ENCODE measurements at places on chromosomes 12 and 14.

DNA sequence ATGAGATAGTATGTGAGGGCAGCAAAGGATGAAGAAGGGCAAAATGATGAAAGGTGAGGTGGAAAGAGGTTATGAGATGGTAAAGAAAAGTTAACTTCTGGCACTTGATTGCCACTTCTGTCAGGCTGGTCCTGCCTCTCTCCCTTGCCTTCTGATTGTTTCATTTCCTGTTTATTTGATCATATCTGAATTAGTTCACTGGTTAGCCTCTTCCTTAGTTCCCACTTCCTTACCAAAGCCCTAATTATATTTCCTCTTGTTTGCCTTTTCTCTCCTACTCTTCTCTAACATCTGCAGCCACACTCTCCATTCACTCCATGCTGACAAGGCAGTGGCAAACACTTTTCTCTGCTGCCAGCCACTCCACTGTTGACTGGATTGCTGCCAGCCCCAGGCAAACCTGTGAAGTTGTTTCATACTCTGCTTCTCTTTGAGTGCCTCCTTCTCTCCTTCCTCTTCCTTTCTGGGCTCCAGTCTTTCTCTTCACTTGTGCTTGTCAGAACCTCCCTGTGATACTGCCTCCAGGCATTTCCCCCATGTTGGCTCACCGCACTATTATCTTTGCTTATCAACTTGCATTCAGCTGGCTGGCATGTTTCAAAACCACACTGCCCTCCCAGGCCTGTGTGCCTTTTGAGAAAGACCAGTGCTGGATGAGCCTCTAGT is 8.1 kb downstream of the PNP start:
- DNase-seq: no peak

DNA sequence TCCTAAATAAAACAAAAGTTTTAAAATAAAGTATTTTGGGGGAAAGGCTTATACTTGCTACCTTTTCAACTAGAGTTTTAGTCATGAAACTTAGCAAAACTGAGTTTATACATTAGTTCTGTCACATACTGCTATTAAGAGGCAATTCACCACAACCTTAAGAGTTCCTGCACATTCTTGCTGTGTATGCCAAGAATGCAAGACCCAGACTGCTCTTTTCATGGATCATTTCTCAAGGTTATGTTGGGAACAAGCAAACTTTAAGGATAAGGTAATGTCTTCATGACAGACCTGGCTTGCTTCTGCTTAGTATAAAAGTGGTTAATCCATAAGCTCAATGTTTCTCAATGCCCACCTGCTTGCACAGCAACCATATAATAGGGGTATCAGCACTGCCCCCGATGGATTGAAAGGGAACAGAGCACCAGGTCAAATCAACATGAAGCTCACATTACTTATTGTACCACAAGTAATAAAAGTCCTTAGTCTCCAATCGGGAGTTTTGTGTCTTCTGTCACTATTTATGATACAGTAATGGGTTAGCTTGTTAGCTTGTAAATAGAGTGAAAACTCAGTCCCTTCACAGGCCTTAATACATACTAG is 67.6 kb downstream of the KIF21A start:
- DNase-seq: no peak

DNA sequence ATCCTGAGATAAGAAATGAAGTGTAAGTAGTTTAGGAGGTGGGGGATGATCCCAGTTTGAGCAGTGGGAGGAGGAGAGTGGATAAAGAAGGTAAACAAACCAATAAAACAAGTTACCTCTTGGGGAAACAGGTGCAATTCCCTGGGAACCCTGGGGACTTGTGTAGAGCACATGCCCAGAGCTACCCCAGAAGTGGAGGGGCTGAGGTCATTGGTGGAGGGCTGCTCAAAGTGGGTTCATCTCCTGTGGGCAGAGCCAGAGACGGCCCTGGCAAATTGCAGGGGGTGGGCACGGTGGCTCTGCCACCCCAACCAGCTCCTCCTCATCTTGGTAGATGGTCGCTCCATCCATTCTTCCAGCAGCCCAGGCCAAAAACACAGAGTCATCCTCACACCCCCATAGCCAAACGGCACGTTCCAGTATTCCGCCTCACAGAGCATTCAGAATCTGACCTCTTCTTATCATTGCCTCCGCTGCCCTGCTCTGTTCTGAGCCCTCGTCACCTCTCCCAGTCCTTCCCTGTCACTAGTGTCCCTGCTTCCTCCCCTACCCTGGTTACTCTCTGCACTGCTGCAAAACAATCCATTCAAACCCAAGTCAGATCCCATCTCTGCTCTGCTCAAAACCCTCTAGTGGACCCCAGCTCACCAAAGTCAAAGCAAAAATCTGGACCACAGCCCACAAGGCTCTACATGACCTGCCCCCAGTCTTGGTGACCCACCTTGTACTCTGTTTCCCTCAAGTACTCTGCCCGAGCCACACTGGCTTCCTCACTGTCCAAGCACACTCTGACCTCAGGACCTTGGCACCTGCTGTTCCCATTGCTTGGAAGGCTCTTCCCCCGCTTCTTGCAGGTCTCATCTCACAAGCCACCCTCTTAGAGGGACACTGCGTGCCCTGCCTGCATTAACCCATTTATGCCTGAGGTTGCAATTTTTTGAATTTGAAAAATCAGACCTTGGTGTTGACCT is 5.5 kb downstream of the CYP46A1 start:
- peak; percentile 52 for DNase-seq

- no peak for DNase-seq
Observed at GRCh38 chr14:22900081-22900799, 17.2 kb downstream of the REM2 start.

DNA sequence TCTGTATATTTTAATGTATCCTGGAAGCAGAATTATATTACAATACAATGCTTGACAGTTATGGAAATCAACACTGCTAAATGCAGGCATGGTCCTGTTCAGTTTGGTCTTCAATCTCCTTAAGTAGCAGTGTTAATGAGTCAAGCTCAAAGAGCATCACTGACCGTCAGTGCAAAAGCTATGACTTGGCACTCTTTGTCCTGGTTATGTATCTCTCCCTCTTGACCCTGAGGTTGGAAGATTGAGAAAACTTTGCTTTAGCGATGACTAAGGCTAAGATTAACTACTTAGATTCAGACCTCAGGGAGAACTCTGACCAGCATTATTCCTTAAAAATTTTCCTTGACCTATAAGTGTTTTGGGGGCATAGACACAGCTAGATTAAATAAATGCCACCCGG is 10.9 kb downstream of the CLEC7A start:
- DNase-seq: no peak

DNA sequence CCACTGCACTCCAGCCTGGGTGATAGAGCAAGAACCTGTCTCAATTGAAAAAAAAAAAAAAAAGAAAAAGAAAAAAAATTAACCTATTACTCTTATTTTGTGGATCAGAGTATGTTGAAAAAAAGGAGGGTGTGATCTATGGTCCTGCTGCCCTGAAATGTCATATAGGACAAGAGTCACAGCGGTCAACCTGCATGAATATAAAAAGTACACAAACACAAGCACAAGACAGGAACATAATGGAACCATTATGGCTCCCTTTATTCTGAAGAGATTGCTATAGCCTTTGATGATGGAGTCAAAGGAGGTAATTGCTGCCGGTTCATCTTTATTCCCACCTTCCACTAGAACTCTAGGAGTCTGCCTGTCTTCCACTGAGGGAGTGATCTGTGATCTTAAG is 96.9 kb downstream of the NTN4 start:
- no peak for DNase-seq

DNA sequence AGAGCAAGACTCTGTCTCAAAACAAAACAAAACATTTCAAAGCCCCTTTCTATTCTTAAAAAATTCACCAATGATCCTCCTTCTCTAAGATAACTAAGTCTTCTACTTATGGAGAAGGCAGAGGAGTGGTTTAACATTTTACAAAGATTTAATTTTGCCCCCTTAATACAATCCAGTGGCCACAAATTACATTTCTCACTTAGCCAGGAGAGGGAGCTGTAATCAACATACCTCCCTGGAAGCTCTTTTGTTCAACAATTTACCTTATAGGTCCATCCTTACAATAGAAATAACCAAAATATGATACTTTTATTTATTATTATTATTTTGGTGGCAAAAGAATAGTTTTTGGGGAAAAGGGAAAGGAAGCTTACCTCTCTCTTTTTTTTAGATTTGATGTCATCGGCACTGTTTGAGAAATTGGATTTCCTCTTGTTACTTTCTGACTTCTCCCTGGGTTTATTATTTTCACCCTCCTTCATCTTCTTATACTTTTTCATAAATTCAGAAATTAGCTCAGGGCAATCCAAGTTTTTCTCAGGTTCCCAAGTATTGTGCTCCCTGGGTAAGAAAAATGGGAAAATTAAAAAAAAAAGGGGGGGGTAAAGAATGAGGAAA is 28.1 kb downstream of the CBX5 start:
- no peak for DNase-seq

DNA sequence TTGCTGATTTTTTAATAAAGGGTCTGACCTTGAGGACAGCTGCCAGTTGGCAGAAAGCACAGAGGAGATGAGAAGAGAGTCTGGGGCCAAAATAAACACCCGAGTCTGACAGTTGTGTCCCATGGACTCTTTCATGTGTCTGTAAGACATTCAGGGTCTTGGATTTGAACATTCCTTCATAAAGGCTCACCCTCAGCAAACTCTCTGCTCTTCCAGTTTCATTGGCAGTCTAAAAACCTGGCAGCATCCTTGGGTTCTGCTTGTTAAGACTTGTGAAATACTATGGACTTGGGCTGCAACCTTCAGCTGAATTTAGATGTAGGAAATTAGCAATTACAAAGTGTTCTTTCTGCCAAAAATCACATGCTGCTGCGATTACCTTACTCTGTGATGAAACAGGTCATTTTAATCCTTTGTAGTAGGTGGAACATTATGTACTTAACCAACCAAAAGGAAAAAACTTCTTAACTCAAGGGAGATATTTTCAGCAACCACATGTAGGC is 32.0 kb upstream of the LMNTD1 start:
- no peak for DNase-seq

- no peak for DNase-seq
Observed at GRCh38 chr14:101820283-101820798, 58.8 kb downstream of the PPP2R5C start.

GRCh38 chr12:69545081-69545480 is 40.2 kb upstream of the CCT2 start:
- no peak for DNase-seq

DNA sequence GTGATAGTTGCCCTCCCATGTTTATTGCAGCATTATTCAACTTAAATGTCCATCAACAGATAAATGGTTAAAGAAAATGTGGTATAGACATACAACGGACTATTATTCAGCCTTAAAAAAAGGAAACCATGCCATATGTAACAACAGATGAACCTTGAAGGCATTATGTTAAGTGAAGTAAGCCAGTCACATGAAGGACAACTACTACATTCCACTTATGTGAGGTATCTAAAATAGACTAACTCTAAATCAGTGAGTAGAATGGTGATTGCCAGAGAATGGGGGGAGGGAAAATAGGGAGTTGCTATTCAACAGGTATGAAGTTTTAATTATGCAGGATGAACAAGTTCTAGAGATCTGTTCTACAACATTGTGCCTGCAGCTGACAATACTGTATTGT is 10.1 kb downstream of the PCNX4 start:
- no peak for DNase-seq

DNA sequence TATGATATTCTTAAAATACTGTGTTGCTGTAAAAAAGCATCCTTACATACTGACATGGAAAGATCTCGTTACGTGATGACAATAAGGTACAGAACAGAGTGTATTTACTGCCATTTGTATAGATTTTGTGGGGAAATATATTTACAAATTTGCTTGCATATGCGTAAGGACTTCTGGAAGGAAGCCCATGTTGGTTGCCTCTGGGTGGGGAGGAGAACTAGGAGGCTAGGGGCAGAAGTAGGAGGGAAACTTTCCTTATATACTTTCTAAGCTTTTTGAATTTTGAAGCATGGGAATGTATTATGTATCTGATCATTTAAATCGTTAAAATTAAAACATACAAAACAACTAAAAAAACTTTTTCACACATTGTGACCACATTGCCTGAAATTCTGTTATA is 9.7 kb downstream of the MYO1A start:
- no peak for DNase-seq

- DNase-seq: no peak
Observed at GRCh38 chr12:4246116-4246515, 27.4 kb upstream of the CCND2 start.

DNA sequence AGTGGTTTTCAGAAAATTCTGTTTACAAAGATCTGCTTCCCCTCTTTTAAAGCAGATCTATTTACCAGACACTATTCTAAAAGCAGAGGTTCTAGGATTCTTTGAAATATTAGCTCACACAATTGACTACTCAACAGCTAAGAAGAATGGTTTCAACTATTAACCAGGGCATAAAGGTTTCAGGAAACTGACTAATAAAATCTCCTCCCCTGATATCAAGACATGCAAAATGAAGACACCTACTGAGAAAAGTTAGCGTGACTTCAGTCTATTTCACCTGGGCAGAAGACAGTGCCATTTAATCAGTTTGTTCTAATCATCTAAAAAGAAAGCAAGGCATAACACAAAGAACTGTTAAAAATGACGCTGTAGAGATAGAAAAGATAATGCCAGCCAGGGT is 22.2 kb downstream of the DAD1 start:
- DNase-seq: no peak

DNA sequence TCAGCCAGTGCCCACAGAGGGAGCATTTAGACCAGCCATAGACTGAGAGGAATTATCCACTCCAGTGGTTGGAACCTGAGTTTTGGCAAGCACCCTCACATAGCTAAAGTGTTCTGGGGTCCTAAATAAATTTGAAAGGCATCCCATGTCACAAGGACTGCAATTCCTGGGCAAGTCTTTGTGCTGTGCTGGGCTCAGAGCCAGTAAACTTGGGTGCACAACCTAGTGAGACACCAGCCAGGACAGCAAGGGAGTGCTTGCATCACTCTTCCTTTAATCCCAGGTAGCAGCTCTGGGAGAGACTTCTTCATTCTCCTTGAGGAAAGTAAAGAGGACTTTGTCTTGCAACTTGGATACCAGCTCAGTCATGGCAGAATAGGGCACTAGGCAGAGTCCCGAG is 142.0 kb upstream of the FSCB start:
- DNase-seq: no peak

DNA sequence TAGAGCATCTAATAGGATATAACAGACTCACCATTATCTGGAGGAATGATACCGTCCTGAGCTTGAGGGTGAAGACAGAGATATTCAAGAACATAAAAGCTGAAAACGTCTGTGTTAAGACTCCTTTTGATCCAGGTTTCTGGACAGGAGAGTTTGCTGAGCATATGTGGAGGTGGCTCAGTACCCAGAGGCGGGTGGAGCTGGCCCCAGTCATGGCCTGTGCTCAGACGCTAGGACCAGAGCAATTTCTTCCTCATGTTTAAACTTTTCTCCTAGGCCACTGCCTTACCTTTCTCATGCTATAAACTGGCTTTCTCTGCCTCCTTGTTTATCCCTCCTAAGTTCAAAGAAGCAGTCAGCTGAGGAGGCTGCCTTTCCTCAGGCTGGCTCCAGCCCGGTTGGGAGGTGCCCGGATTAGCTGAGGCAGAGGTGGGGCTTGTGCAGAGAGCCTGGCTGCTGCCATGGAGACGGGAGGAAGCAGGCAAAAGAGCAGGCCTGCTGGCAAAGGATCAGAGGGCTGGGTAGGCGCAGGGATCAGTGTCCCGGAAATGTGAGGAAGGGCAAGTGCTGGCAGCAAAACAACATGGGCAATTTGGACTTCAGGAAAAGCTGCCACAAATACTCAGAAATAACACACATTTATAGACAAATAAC is 13.7 kb downstream of the COA8 start:
- DNase-seq: peak; percentile 94

GRCh38 chr14:21536418-21537089 is 10.4 kb upstream of the SALL2 start:
- DNase-seq: no peak

- DNase-seq: no peak
Observed at GRCh38 chr12:97061171-97061570, 154.1 kb downstream of the NEDD1 start.

GRCh38 chr12:123441523-123442164 is 5.2 kb upstream of the RILPL2 start:
- DNase-seq: no peak
